Hematopoietic multipotent progenitor cell treated with erythropoietin and hydrocortisone succinate and interleukin-3 and kit ligand, for 15 days (in vitro differentiated cells): ENCODE measurements at places on chromosomes 2 and 18.
A peak's percentile ranks its signal among the peaks of the same experiment; 100 is the strongest.

GRCh38 chr18:44586782-44587524 lies 93.7 kb upstream of the SETBP1 start:
- DNase-seq = no peak

DNA sequence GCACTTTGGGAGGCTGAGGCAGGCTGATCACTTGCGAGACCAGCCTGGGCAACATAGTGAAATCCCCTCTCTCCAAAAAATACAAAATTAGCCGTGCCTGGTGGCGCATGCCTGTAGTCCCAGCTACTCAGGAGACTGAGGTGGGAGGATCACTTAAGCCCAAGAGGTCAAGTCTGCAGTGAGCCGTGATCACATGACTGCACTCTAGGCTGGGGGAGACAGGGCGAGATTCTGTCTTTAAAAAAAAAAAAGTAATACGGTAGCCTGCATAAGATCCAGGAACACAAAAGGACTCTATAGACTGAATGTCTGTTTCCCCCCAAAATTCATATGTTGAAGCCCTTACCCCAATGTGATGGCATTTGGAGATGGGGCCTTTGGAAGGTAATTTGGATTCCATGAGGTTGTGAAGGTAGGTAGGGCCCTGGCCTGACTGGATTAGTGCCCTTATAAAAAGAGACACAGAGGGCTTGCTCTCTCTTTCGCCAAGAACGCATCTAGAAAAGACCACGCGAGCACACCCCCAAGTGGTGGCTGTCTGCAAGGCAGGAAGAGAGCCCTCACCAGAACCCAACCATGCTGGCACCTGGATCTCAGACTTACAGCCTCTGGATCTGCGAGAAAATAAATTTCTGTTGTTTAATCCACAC lies 17.0 kb downstream of the MBOAT2 start:
- DNase-seq = peak; percentile 70

- no peak for DNase-seq
Measured at GRCh38 chr2:147845411-147845971, 662 bp downstream of the ACVR2A start.

DNA sequence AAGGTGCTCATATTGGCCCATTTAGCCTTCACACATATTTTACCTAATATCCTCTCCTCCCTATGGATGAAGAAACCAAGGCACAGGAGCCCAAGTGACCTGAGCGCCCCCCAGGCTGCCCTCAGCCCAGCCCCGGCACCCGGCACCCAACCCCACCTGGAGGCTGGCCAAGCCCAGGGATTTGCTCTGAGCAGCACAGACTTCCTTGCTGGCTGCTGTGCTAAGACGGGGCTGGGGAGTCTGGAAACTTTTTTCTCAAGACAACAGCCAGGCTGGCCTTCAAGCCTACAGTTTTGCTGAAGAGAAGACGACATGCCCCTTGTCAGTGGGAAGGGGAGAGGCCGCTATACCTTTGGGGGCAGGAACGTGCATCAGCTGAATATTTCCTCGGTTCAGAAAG lies 52.7 kb upstream of the LAMA1 start:
- no peak for DNase-seq

GRCh38 chr2:85420536-85421259 lies 2.2 kb downstream of the SH2D6 start:
- DNase-seq = peak; percentile 84

DNA sequence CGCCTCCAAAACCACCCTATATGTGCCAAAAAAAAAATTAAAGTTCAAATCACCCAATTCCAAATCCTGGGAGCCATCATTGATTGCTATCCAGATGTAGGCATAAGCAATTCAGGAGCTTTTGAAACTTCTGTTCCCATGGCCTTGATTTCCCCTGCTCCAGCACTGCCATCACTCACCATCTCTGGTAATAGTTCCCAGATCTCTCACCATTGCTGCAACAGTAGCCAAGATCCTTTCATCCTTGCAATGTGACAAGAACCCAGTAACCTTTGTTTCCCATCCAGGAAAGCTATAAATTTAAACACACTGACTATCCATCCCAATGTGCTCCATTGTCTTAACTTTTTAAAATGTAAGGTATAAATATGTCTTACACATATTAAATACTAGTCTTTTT lies 155.4 kb downstream of the PDE11A start:
- no peak for DNase-seq

- DNase-seq = no peak
Measured at GRCh38 chr2:31032475-31032874, 105.8 kb downstream of the GALNT14 start.

DNA sequence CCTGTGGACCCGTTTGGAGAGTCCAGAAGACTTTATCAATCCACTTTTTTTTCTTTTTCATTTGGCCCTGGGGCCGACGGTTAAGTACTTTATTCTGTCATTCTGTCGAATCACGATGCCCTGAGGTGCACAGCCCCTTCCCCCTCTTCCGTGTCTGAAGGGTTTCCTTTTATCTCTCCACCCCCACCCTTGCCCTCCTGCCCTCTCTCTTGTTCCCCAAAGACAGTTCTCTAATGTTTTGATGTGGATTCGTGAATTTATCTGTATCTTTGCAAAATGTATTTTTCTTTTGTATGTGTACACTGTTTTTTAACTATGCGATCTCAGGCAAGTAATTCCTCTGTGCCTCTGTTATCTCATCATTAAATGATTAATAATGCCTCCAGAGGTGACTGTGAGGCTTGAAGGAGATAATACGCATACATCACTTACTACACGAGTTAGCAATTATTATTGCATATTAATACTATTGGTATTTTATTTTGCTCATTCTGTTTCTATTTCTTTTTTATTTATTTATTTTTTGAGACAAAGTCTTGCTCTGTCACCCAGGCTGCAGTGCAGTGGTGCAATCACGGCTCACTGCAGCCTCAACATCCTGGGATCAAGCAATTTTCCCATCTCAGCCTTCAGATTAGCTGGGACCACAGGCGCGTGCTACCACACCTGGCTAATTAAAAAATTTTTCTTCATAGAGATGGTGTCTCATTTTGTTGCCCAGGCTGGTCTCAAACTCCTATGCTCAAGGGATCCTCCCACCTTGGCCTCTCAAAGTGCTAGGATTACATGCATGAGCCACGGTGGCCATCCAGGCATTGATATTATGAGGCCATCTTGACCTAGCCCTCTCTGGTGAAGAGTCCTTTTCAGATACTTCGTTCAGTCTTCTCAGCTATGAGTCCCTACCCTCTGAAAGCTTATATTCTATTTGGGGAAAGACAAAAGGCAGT lies 1.4 kb upstream of the CASP8 start:
- DNase-seq = no peak

GRCh38 chr2:135179689-135180088 lies 127.6 kb downstream of the RAB3GAP1 start:
- DNase-seq = no peak

- no peak for DNase-seq
Measured at GRCh38 chr18:6086731-6087130, 191.4 kb upstream of the TMEM200C start.

DNA sequence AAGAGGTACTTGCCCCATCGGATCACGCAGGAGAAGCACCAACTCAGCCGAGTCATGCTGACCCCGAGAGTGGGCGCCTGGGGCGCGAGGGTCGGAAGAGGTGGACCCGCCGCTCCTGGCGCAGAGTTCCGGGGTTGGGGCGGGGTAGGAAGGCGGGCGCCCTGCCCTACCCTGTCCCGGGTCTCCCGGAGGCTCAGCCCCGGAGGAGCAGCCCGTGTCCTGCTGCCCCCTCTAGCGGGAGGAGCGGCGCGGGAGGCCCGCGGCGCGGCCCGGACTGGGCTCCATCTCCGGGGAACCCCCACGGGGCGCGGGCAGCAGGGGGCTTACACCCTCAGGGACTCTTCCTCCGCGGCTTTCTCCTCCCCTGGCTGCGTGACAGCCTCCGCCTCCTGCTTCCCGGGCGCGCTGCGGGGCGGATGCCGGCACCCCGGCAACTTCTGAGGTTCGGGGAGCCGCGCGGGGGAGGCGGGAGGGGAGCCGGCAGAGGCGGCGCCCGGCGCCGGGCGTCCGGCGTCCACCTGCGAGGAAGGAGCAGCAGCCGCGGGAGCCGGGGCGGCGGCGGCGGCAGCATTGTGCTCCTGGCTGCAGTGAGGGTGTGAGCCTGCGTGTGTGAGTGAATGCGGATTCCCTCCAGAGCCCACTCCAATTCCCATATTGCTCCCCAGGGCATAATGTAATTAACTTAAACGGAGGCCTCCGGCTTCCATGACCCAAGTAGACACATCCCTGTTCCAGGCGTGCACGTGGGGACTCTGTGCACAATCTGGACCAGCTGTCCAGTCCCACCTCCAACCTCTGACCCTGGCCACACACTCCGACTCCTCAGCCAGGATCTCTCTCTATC lies 7.6 kb upstream of the TNS1 start:
- DNase-seq = no peak

- DNase-seq = no peak
Measured at GRCh38 chr2:5694306-5694705, 2.1 kb downstream of the SOX11 start.

DNA sequence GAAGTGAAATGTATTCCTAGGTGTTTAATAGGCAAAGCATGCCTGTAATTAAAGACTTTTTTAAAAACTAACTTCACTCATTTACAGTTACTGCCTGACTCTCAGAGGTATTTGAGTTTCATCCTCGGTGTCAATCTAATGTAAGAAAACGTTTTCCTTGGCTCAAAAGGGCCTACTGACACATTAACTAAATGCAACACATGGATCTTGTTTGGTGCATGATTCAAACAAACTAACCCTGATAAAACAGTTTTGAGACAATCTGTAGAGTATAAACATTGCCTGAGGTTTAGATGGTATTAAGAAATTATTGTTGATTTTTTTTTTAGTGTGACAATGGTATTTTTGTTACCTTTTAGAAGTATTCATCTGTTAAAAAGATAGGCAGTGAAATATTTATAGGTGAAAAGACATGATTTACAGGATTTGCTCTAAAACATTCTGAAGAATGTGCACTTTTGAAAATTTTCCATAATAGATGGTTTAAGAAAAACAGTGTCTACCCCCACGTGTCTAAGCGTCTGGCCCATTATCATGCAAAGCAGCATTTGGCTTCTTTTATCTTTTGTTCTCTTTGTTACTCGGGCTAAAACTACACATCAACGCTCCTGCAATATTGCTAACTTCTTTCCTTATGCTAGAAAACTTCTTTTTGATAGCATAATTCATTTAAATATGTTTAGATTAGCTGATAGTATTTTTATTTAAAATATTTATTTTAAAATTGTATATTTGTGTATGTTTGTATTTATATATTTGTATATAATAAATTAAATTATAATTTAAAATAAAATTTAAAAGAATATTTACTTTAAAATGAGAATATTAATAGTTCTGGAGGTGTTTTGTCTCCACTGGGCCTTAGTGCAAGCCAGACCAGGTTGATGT lies 160.2 kb upstream of the NDUFV2 start:
- DNase-seq = no peak

- no peak for DNase-seq
Measured at GRCh38 chr18:23243178-23243577, 107.9 kb downstream of the CABLES1 start.

DNA sequence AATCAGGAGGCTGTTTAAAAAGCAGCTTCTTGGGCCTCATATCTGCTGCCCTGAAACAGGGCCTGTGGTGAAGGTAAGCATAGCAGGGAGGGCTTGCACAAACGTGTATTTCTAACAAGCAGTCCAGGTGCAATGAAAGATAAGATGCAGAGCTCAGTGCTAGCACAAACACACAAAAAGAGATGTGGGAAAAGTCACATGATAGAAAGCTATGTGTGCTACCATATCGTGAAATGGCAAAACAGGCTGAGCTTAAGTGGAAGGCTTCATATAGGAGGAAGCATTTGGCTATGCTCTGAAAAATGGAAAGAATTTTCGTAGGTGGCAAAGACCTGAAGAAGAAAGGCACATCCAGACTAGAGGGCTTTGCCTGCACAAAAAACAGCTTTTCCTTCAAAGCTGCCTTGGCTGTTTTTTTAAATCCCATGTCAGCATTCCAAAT lies 10.2 kb downstream of the RSAD2 start:
- peak; percentile 86 for DNase-seq

DNA sequence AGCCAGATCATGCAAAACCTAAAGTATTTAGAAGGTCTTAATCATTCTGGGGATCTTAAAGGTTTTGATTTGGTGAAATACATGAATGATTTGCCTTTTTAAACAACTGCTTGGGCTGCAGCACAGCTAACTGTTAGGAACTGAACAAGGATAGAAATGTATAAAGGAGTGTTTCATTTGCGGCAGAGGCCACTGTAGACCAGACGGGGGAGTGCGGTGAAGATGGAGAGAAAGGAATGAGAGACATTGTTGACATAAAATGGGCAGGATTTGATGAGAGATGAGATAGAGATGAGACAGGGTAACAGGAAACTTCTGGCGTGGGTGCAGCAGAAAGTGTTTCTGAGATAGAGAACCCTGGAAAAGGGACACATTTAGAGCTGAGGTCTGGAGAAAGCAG lies 308.1 kb downstream of the TMX3 start:
- no peak for DNase-seq

DNA sequence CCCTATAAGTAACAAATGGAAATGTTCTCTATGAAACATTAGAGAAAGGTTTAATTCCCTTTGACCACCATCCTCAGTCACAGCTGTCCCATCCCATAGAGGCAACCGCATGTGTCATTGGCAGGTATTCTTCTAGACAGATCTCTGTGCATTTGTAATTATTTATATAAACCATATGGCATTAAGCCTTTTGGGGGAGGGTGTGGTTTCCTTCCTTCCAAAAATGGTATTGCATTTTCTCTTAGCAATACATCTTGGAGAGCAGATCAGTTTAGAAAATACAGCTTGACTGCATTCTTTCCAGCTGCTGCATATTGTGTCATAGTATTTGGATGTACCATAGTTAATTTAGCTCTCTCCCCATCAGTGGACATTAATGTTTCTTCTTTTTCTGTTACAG lies 57.7 kb downstream of the LCLAT1 start:
- no peak for DNase-seq
